H4 (cell line): ENCODE measurements at places on chromosomes 5 and 9. TPM values are rescaled to one million over a fixed set of nuclear protein-coding genes. Genes with fewer than 3 reads are reported as not detected.

The ORM2 gene
- 0.19 TPM in 1 of 2 replicates, not detected in the other for total RNA-seq

The RUSC2 gene
- 6.2 and 8.7 TPM in 2 replicates for total RNA-seq

The CCDC192 gene
- not detected in 2 replicates for total RNA-seq

The FREM1 gene
- 0.06 and 0.19 TPM in 2 replicates for total RNA-seq

The PHF2 gene
- 5.8 and 8.2 TPM in 2 replicates for total RNA-seq

The DMGDH gene
- 0.37 TPM in 1 of 2 replicates, not detected in the other for total RNA-seq

The SPINK6 gene
- not detected in 2 replicates for total RNA-seq

The SPINK13 gene
- total RNA-seq, result not detected in 2 replicates

The ACSL6 gene
- total RNA-seq, result 0.43 and 0.46 TPM in 2 replicates

The HCN1 gene
- not detected in 2 replicates for total RNA-seq

The IQGAP2 gene
- total RNA-seq, result 3.6 and 4.0 TPM in 2 replicates

The GPX3 gene
- total RNA-seq, result 338 and 380 TPM in 2 replicates

The GNE gene
- 28.3 and 29.8 TPM in 2 replicates for total RNA-seq

The DBH gene
- not detected in 2 replicates for total RNA-seq

The KIF3A gene
- total RNA-seq, result 4.8 and 7.1 TPM in 2 replicates

The ADAMTS19 gene
- 39.3 and 45.1 TPM in 2 replicates for total RNA-seq

The CCDC171 gene
- total RNA-seq, result 1.8 and 2.2 TPM in 2 replicates

DNA sequence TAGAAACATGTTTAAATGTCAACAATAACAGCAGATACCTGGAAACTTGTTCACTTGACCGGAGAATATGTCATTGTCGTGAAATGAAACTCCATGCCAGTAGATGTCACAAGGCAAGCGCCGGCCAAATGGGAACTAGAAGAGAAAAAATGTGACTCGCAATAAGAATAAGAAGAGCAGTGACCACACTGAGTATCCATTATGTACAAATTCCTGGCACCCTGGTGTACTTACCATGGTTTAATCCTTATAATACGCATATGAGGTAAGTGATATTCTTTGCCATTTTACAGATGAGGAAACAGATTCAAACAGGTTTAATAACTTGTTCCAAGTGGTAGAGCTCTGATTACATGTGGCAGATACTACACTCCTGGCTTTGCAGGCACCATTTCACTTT lies 53.9 kb downstream of the TTLL11 start:
- DNase-seq, result no peak

GRCh38 chr5:35031276-35031675 lies 16.5 kb downstream of the AGXT2 start:
- DNase-seq, result no peak

DNA sequence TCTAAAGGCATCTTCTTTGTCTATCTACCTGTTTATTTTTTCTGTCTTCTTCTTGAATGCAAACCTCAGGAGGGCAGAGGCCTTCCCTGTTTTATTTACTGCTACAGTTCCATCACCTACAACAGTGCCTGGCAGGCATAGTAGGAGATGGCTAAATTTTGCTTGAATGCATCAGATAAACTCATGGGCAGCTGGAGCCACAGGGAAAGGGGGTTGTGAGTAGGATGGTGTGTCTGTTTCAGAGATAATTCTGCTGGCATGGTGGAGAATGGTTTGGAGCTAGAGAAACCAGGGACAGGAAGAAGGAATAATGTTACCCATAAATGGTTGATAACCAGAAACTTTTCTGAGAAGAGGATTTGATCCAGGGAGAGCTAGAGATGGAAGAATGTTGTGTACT lies 189.8 kb upstream of the BRINP1 start:
- DNase-seq, result no peak

DNA sequence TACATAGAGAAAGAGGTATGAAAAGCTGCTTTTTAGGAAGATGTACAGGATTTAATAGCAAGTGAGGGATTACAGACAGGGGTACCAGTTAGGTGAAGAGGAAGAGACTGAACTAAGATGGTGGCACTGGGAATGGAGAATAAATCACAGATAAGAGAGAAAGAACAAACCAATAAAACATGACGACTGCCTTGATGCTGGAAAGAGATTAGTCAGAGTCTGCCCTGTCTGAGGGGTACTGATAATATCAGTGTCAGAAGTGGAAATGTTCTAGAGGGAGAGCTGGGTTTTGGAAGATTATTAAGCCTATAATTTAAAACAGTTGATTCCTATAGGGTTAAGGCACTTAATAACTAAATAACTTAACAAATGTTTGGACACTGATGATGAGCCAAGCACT lies 77.7 kb downstream of the NR2F1 start:
- DNase-seq, result no peak

DNA sequence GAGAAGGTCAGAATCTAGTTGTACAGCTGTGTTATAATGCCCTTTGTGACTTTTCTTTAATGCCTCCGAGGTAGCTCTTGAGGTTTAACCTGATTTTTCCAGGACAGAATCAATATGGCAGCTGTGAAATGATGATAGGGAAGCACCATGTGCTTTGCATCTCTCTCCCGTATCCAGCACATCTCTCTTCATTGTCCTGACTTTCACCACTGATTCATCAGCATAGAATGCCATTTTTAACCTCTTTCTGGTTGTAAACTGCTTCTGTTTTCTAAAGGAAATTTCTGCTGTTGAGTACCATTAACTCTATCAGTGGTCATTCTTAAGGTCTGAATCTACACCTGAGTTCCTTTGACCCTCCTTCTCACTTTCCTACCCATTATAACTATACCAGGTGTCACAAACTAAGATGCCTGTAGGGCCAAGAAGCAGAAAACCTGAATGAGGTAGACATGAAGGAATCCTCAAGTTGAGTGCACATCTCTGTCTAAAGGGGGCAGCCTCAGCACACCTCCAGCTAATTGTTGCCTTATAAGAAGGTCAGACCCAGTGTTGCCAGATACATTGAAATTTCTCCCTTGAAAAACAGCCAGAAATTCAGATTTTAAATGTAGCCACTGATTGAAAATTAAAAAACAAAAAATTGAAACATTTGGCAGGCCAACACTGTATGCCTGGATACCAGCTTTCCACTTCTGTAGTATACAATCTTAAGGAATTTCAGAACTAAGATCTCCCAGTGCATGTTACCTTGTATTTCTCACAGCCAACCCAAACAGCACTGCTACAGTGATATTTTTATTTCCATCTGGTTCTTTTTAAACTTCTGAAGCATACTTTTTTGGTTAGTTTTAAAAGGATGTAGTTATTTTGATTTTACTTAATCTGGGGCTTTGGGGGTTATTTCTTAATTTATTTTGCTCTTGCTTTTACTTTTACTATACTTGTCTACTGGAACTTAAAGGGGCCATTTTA lies 35.8 kb upstream of the TLX3 start:
- peak; percentile 37 for DNase-seq

GRCh38 chr5:129243039-129243438 lies 148.5 kb downstream of the ISOC1 start:
- DNase-seq, result no peak

GRCh38 chr5:88734983-88735382 lies 148.0 kb downstream of the MEF2C start:
- no peak for DNase-seq

GRCh38 chr9:89701221-89701798 lies 96.5 kb downstream of the GADD45G start:
- no peak for DNase-seq

- no peak for DNase-seq
Measured at GRCh38 chr5:155049569-155050383, 36.2 kb downstream of the KIF4B start.

DNA sequence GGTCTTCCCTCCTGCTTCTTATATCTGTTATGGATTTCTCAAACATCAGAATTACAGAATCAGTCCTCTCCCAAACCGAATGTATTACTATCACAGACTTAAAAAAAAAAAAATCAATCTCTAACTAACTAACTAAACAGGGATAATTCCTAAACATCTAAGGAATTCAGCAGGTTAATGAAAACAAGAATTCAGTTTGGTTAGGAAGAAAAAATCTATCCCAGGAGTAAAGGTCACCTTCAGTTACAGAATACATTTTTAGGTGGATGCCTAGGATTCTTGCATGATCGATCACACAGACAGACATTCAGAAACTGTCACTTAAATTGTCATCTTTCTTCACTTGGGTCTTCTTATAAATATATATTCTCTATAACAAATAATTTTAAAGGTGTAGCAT lies 11.5 kb downstream of the PTAR1 start:
- no peak for DNase-seq

- no peak for DNase-seq
Measured at GRCh38 chr9:34638138-34638445, 505 bp upstream of the SIGMAR1 start.

GRCh38 chr9:95864852-95865580 lies 10.5 kb upstream of the ERCC6L2 start:
- DNase-seq, result no peak

DNA sequence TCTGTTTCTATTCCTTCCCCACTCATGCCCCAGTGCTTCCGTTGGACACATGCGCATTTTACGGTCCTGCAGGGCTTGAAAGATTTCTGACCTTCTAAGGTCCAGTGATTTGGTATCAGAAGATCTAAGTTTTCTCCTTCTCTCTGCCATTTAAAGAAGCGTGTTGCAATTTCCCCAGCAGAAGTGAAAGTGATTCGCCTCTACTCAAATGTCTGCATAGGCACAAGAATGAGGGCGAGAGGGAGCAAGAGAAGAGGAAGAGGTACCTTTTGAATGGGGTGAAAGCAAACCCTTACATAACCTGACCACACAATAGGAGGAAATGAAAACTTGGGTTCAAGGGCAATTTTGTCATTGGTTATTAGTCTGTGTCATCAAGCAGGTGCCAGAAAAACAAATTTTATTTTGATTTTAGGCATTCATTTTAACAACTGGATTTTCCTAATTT lies 31.7 kb upstream of the NR3C1 start:
- DNase-seq, result no peak

- DNase-seq, result peak; percentile 95
Measured at GRCh38 chr5:135140446-135141204, 106.6 kb upstream of the PITX1 start.

DNA sequence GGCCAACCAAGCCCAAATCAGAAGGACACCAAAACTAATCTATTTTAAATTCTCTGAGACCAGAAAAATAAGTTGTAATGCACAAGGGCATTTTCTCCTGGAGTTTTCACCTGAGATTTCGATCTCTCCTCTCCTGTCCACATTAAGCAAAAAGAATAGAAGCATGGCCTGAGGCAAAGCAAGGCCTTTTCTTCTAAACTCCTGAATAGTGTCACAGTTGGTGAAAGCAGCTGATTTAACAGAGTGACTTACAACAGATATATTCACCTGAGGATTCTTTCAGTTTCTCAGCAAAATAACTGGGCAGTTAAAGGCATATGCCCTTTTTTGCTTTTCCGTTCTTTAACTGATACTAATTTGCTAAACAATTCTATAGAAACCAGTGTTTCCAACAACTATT lies 547.7 kb downstream of the EFNA5 start:
- no peak for DNase-seq

GRCh38 chr5:6354848-6355247 lies 23.5 kb downstream of the MED10 start:
- no peak for DNase-seq

- peak; percentile 48 for DNase-seq
Measured at GRCh38 chr5:163846512-163846911, 341.1 kb downstream of the MAT2B start.

DNA sequence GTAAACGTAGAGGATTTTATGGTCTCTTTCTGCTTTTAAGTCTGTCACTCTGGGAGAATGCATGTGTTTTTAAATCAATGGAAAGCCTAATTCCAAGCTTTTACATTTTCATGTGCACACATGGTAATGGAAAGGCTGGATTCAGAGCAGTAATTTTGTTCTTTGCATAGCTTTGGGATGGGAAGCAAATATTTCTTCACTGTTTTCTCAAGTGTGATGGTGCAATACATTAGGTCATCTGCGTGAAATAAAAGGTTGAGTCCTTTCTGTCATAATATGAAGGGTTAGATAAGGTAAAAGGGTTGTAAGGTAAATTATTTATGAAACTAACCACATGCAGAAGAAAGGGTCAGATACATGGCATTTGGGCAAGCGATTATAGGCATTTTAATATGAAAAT lies 88.2 kb upstream of the NR3C1 start:
- DNase-seq, result no peak

DNA sequence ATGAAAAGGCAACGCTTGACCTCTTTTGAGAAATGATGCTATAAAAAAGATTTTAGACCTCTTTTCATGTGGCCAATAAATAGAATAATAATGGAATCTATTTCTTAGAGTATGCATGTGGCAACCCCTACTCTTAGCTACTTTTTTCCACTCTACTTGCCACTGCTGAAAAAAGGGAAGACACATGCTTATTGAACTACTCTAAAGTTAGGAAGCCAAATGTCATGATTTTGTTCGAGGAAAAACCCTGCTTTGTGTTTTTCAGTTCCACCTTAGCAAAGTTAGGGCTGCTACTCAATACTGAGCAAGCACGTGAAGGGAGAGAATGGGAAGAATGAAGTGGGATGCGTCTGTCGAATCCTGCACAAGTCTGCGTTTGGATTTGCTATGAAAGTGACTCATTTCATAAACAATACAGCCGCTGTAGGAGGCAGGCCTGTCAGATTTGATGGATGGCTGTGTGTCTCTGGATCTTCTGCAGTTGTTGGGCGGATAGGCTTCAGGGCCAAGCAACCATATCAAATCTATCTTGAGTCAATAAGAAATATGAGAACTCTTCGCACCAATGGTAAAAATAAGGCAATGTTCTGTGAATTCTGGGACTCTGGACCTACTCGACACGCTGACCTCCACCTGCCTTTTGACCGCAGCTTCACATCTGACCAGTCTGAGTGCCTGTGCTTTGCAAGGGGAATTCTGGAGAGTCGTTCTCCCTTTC lies 333.6 kb downstream of the PIK3R1 start:
- DNase-seq, result no peak

GRCh38 chr5:58148254-58148775 lies 311.6 kb downstream of the PLK2 start:
- DNase-seq, result no peak

- no peak for DNase-seq
Measured at GRCh38 chr9:97367729-97368128, 44.2 kb upstream of the TDRD7 start.

- no peak for DNase-seq
Measured at GRCh38 chr5:96347502-96348292, 85.4 kb downstream of the PCSK1 start.

DNA sequence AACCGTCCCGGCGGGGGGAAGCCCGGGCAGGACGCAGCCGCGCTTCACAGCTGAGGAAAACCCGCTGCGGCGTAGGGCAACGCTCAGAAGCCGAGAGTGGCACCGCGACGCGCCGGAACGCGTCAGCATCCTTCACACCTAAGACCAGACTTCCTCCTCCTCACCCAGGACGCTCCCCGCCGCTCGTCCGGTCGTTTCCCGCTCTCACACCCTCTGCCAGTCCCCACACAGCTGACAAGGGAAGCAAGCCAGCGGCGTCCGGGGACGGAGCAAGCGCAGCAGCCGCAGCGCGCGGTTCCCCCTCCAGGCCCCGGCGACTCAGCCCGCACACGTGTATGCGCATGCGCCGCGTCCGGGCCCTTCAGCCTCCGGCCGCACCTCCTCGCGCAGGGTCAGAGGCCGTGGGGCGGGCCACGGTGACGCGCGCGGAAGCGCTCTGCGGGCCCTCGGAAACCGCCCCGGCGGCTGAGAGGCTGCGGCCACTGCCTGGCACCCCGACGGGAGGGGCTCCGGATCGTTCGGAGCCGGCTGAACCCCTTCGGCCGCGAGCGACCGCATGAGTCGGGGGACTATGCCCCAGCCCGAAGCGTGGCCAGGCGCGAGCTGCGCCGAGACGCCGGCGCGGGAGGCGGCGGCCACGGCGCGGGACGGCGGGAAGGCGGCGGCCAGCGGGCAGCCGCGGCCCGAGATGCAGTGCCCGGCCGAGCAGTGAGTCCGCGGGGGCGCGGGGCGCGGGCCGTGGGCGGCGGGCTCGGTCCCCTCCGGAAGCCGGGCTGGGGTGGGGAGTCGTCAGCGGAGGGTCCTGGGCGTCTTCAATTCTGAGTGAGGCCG lies at the start of gene OTULIN:
Gene OTULIN, plus strand, starts transcription at position 449 of the 831 bp plus-strand sequence. Its CDS starts 108 bp downstream, at position 557.
- DNase-seq, result peak; percentile 91
